Activated CD8-positive, alpha-beta memory T cell treated with anti-CD3 and anti-CD28 coated beads for 4 hours (primary cell): ENCODE measurements at places on chromosomes 5 and 9.

DNA sequence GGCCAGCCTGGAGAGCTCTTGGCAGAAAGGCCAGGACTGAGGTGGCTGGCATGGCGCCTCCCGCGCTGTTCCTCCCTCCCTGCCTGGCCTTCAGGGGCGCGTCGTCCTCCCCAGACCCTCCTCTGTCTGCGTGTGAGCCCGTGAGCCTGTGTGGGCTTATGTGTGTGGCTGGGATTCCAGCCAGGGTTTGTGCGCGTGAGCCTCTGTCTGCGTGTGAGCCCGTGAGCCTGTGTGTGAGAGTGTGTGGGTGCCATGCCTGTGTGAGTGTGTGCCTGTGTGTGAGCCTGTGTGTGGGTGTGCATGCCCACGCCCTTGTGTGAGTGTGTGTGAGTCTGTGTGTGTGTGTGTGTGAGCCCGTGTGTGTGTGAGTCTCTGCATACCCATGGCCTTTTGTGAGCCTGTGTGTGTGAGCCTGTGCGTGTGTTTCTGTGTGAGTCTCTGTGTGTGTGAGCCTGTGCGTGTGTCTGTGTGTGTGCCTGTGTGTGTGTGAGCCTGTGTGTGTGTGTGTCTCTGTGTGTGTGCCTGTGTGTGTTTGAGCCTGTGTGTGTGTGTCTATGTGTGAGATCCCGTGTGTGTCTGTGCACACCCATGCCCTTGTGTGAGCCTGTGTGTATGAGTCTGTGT lies 13.0 kb downstream of the RXRA start:
- no peak for DNase-seq

DNA sequence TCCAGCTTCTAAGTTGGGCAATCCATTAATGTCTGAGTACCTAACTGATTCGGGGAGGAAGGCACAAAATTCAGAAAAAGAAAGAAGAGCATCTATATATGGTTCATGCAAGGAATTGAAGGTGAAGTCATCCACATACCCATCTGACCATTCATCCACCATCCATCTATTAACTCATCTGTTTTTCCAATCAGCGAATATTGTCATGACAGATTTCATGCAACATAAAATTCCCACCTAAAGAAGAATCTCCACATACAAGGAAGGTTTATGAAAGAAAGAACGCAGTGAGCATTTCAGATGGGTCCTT lies 164.7 kb downstream of the GRIA1 start:
- DNase-seq, result no peak

GRCh38 chr5:36876965-36877666 lies 547 bp downstream of the NIPBL start:
- peak; percentile 25 for DNase-seq

DNA sequence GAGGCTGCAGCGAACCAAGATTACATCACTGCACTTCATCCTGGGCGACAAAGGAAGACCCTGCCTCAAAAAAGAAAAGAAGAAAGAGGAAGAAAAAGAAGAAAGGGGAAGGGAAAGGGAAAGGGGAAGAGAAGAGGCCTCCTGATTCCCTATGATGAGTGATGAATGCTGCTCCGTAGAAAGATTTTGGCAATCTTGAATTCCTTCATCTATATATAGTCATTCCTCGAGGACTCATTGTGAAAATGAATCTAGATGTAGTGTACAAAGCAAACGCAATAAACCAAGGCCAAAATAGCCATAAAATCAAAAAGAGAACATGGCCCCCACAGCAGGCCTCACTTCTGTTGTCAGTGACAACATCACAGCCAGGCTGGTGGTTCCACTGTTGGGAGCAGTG lies 218.0 kb downstream of the DCP2 start:
- DNase-seq, result no peak

- no peak for DNase-seq
Measured at GRCh38 chr5:148556835-148557234, 97.5 kb downstream of the HTR4 start.

DNA sequence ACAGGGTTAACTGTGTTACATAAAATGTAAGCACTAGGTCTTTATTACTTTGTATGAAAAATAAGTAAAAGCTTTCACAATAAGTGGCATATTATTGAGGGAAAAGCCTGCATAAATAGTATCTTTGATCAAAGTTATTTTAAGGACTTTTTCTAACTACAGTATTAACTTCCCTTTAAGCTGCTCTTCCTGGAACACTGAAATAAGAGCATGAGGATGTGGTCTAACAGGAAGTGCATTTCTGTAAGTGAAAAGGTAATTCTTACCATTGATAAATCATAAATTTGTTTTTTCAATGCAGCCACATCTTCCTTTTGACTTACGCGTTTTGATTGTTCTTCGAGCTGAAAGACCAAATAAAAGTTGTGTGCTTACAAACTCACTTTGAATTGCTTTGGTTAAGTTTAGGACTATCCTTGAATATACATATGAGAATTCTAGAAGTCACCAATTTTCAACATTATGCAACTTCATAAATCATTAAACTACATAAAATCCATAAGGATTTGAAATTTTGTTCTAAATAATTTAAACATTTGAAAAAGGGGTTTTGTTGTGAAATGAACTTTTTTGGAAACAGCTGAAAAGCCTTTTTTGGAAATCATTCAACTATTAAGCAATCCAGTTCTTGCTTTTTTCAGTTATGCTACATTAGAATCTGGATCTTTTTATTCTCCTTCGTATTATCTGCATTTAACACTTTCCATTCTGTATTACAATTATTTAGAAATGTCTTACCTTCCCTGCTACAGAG lies 50.6 kb downstream of the RASEF start:
- DNase-seq, result no peak
